Kidney (tissue), 22 donors: ENCODE measurements at places on chromosomes 1 and 21.

DNA sequence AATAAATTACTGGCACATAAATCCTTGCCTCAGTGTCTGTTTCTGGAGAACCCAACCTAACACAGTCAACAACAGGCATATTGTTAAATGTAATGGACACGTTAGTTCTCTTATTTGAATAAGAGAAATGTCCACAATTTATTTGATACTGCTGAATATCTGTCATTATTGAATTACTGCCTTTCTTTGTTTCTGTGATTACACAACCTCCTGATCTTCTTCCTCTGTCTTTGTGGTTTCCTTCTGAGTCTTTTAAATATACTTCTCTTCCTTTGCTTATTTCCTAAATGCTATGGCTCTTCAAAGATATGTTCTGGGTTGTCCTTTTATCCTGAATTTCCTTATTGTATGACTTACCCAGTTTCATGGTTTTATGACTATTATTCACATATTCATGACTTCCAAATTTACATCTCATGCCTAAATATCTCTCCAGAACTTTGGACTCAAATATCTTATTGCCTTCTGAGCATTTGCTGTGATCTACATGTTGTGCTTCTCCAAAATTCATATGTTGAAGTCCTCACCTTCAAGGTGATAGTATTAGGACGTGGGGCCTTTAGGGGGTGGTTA is 39.9 kb downstream of the MSH4 start:
- DNase-seq, result no peak

DNA sequence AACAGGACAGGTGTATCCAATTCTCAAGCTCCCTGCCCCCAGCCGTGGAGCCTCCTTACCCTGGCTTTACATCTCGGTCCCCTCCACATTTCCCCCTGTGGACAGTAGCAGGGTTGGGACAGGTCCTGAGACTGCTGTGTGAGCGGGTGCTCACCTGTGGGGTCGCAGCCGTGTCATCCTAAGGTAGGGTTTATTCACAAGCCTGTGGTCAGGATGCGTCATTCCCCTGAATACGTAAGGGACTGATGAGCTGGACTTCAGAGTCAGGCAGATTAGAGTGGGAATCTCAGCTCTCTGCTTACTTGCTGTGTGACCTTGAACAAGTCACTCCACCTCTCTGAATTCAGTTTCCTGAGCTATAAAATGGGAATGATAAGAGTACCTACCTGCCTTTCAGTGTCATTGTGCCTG is 17.7 kb downstream of the ZNF362 start:
- DNase-seq, result peak; percentile 11

DNA sequence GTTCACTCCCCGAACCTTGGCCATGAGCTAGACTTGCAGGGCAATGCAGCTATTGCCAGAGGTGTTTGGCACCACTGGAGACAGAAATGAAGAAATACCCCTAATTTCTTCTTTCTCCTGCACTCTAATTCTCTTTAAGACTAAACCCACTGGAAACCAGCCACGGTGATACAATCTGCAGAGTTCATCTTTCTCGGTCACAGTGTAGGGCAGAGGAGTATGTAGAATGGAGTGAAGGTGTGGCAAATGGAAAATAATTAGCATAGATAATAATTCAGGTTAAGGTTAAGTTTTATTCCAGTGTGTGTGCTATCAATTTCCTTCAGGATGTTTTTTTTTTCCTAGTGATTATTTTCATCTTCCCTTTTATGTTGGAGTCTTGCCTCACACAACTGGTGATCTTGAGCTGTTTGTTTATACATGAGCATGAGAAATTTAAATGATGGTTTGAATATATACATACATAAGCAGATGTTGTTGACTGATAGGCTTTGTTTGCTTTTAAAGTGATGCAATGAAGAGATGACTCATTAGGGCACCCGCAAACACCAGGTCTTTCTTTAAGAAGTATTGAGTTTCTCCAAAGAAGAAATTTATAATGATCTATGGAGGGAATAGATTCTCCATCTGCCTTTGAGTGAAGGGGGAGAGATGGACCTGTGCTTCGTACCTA is 81.9 kb downstream of the SPATA17 start:
- no peak for DNase-seq

DNA sequence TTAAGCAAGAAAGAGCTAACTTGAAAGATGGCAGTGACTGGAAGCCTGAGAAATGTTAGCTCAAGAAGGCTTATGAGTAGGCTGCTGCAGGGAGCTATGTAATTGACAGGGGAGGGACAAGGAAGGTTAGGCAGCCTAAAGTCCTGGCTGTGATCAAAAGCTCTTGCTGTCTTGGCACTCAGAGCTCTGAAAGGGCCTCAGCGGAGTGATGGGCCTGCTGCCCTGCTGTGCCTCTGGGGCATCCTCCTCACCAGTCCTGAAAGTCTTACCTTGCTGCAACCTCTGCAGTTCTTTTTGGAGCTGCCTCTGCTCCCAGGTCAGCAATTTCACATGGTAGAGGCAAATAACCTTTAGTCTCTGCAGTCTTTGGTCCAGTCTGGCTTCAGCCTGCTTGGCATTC is 1.8 kb downstream of the CCDC190 start:
- no peak for DNase-seq

DNA sequence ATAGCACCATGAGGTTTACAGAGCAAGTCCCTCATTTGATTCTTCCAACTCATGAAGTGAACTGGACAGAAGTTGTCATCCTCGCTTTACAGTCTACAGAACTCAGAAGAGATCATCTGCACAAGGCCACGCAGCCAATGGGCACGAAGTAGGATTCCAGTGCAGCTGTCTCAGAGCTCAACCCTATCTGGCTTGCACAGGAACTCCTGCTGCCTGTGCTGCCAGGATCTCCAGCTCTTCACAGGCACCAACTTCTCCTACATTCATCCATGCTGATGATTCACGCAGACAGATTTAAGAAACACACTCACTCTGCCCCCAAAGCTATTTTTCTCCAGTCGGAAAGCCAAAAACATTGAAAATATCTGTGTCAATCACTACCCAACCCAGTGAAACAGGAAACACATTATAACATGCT is 157.0 kb downstream of the RERE start:
- DNase-seq, result no peak

DNA sequence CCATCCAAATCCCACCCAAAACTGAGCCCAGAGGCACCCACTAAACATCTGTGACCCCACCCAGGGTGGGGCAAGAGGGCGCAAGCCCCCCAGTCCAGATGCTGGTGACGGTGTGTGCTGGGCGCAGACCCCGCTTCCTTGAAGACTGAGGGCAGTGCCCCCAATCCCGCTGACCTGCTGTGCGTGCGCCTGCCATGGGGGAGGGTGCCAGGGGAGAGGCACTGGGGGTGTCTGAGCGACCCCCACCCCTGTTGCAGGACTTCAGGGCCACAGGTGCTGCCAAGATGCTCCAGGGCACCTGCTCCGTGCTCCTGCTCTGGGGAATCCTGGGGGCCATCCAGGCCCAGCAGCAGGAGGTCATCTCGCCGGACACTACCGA is 13.3 kb downstream of the COL6A2 start:
- DNase-seq, result peak; percentile 31

DNA sequence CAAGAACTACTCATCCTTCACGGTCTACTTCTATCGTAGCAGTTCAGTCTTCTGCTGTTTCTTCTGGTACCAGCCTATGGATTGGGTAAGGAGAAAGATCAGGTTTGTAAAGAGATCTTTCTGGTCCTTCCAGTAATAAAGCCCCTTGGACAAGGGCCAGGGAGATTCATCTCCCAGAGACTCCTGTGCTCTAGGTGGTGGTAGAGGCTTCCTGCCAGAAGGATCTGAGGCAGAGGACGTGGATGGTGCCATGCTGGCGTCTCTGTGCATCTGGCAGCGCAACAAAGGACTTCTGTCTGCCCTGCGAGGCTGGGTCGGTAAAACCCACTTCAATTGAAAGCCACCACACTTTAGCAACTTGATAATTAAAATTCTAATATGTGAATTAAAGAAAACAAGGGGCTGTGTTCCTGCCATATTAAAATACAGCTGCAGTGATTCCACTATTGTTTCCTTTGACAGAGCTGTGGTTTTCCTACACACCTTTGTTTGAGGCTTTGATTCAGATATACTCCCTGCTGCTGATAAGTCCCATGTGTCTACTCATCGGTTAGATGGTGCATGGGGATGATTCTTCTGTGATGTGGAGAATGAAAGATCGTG is 73.6 kb downstream of the ROR1 start:
- DNase-seq, result no peak

DNA sequence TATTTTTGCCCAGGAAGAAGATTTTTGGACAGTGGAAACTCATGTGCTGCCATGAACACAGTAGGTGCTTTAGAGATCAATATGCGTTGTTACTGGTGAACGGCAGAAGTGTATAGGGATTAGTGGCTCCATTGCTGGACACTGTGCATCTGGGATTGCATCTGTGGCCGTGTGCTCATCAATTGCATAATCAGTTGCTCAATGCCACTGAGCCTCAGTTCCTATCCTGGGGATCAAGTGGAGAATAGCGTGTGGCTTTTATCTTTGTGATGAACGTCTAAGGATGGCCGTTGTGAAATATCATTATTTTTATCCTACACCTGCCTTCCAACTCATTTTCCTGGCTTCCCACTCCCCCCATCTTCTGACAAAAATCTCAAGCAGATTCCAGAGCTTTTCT is 5.4 kb downstream of the TNN start:
- DNase-seq, result no peak

DNA sequence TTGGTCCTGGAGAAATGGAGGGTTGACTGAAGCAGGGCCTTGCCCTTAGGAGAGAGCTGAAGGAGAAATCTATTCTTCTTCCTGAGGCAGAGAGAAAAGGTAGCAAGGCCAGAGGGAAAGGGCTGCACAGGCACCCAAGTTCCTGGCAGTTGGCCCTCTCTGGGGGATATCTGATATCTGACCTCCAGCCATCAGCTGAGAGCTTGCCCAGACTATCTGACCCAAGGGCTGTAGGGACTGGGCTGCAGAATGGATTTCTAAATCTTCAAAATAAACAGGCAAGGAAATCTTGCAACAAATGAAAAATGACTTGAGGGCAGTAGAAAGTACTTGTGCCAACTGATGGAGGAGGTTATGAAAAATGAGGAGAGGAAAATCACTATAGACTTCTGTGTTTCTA is 498 bp upstream of the CLCA2 start:
- no peak for DNase-seq

GRCh38 chr1:67367370-67368045 is 59.8 kb downstream of the IL12RB2 start:
- no peak for DNase-seq

DNA sequence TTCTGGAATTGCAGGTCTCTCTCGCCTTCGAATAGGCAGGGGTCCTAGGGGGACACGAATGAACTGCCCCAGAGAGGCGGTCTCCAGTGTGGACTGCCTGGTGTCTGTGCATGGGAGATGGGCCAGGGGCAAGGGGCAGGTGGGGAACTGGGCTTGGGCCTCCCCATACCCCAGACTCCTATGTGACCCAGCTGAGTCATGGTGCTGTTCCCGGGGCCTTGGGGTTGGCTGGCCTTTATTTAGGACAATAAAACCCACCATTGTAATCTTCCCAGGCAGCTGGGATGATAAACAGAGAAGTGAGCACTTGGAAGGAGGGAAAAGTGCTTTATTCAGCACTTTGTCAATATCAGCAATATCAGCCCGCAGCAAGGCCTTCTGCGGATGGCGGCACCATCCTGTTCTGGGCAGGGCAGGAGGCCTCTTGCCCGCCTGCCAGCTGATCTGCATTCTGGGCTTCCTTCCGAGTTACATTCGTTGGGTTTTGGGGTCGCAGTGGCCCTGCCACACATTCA is 209.0 kb upstream of the TMEM51 start:
- peak; percentile 65 for DNase-seq

DNA sequence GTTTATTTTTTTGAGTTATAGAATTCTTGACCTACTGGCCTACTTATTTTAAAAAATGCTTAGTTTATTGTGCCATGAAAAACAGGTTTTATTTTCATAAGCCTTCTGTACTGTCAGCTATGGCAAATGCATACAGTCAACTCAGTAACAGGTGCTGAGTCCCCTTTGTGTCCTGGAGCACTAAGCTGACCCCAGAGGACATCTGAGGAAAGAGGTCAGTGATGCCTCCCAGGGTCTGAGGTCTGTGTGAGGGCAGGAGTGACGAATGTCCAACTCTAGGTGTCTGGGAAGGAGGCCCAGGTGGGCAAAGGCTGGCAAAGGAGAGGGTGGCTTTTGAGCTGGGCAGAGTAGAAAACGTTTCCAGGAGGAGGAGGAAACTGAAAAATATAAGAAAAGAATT is 7.8 kb upstream of the TMEM201 start:
- no peak for DNase-seq

DNA sequence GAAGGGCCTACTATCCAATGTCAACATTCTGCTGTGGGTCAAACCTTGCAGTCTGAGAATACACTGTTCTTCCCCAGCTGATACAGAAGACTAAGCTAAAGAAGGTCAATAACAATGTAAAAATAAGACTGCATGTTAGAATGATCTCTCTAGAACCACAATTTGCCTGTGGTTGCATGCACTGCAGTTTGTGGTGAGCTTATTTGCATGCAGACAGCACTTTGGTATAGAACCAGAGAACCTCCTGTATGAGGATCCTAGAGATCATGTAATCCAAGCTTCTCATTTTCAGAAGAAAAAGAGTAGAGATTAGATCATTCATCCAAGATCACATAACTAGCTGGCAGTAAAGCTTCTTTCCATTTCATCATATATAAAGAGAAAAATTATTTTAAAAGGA is 15.8 kb downstream of the SYNJ1 start:
- no peak for DNase-seq

DNA sequence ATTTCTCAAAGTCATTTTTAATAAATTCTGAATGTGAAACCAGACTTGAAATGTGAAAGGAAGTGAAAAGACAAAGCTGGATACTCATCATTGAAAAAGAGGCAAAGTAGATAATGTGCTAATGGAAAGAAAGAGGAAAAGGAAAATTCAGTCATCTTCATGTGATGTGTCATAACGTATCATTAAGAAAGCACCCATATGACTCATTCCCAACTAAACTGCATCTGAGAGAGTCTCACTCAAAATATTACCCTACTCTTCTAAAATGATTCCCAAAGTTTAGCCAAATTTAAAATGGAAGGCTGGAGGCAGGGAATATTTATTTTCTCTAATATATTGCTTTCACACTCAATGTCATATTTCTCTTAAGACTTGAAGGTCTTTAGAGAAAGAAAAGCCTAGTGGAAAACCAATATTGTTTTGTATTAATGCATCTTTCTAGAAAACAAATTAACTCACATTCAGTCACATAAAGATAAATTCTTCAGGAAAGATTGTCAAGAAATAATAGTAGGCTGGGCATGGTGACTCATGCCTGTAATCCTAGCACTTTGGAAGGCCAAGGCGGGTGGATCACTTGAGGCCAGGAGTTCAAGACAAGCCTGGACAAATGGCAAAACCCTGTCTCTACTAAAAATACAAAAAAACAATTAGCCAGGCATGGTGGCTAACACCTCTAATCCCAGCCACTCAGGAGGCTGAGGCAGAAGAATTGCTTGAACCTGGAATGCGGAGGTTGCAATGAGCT is 129.9 kb downstream of the SLC30A10 start:
- no peak for DNase-seq
